ENCODE measurements at places on chromosomes 2 and 18.

DNA sequence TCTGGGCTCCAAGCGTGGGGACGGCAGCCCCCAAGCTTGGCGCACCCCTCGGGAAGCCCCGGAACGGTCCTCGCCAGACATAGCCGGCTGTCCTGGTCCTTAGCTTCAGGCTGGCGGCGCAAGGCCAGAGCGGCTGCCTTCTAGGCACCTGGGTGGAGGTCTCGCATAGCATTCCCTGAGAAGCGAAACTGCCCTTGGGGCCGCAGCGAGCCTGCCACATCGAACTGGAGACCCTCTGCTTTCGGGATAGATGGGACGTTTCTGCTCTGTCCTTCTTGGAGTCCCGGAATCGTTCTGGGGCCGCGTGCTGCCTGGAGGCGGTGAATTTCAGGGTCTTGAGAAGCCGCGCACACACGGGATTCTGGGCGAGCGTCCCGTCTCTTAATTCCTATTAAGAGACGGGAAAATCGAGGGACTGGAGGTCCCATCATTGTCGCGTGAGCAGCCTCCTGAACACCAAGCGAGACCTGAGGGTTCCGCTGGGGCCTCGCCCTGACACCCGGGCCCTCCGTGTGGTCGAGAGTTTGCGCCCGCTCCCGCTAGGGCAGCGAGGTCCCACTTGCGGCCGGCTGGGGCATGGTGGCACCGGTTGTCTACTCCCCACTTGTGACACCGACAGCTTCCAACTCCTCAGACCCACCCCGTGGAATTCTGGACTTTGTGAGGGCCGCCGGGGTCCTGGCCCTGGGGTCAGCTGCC is 9.7 kb upstream of the EN1 start:
- DNase-seq, result no peak

- DNase-seq, result no peak
Observed at GRCh38 chr2:179265082-179265510, 464 bp upstream of the SESTD1 start.

DNA sequence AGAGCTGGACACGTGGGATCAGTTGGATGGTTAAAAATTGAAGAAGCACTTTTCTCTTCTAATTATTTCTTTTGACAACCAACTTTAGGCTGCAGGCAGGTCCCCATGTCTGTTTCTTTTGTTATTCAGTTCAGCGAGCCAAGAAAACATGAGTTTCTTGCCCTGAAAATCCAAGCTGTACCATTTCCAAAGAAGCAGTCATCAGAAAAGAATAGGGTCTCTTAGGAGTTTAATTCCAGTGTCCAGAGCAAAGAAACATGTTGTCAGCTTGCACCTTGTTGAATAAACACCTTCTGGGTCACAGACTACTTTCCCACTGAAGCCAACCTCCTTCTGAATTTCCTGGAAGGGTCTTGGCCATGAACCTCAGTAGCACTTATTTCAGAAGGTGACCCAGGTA is 170.5 kb upstream of the COPS8 start:
- DNase-seq, result no peak

GRCh38 chr2:86628091-86628522 is 4.4 kb upstream of the RNF103 start:
- no peak for DNase-seq

- DNase-seq, result no peak
Observed at GRCh38 chr2:237359894-237360780, 53.8 kb downstream of the COL6A3 start.

DNA sequence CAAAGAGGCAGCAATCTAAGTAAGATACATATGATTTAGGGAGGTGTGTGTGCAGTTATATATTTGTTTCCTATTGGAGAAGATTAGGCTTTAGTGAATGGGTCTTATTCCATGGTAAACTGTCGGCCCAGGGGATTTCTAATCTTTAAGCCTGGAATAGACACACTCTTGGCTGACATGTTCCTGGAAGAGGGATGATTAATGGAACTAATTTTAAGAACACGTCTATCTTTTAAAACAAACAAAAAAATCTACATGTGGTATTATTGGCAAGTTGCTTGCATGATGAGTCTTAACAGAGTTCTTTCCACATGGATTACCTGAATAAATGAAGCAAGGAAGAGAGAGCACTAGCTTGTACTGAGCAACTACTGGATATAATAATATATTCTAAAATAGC is 114.2 kb upstream of the NT5C1B start:
- DNase-seq, result no peak

GRCh38 chr2:24018241-24018640 is 8.4 kb downstream of the MFSD2B start:
- DNase-seq, result no peak

DNA sequence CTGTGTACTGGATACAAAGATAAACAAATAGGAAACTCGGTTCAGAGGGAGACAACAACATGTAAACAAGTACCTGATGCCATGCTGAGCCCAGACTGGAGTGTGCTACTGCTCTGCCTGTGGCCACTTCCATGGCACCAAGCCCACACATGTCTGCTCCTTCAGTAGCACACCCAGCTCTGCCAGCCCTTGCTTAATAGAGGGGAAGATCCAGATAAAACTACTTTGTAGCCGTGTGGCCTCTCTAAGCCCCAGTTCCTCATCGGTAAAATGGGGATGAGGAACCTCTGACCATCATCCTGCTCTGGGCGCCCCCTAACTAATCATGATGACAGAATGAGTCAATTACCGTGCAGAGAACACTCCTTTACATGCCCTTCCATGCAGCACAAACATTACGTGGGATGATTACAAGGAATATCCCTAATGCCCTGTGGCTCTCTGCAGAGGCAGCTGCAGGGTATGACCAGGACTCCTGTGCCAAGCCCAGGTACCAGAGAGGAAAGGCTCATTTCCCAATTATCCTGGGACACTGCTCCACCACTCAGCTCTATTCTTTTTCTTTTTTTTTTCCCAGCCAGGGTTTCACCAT is 34.9 kb downstream of the DNMT3A start:
- DNase-seq, result no peak

- peak; percentile 66 for DNase-seq
Observed at GRCh38 chr2:63189026-63189425, 138.4 kb downstream of the OTX1 start.

- no peak for DNase-seq
Observed at GRCh38 chr2:195610717-195611116, 46.3 kb upstream of the SLC39A10 start.

GRCh38 chr2:219611866-219612576 is 14.4 kb downstream of the STK11IP start:
- peak; percentile 12 for DNase-seq

DNA sequence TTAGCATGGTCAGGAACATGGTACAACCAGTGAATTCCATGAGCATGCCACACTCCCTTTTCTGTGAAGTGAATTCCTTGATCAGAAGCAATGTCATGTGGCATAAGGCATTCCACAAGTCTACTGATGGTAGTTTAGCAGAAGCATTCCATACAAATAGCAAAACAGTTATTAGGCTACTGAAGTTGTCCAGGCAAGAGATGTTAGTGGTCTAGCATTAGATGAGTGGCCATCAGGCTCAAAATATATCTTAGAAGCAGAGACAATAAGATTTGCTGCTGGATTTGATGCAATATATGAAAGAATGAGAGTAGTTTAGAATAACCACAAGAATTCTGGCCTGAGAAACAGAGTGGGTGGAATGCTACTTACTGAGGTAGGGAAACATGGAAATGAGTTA is 355.3 kb upstream of the NRXN1 start:
- DNase-seq, result no peak

GRCh38 chr2:151260573-151261230 is 961 bp downstream of the RBM43 start:
- DNase-seq, result no peak

- no peak for DNase-seq
Observed at GRCh38 chr2:223887127-223887526, 49.7 kb upstream of the AP1S3 start.

- DNase-seq, result no peak
Observed at GRCh38 chr2:198347946-198348345, 543.6 kb downstream of the PLCL1 start.

GRCh38 chr2:183253441-183254130 is 129.3 kb downstream of the NUP35 start:
- DNase-seq, result no peak

GRCh38 chr2:184799379-184799778 is 201.1 kb downstream of the ZNF804A start:
- no peak for DNase-seq

DNA sequence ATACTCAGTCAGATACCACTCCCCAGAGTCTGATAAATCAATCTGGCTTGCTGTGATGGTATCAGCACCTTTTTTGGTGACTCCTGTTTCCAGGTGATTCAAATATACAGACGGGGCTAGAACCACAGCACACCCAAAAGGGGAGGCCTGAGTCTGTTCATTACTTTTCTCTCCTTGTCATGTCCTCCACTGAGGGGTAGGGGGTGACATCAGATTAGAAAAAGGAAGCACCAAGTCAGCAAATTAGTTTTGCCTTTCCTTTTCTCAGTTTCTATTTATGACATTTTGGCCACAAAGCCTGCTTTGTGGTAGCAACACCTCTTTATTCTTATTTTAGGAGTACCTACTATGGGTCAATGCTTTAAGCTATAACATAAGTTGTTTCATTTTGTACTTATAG is 127.4 kb downstream of the CCDC102B start:
- peak; percentile 34 for DNase-seq

DNA sequence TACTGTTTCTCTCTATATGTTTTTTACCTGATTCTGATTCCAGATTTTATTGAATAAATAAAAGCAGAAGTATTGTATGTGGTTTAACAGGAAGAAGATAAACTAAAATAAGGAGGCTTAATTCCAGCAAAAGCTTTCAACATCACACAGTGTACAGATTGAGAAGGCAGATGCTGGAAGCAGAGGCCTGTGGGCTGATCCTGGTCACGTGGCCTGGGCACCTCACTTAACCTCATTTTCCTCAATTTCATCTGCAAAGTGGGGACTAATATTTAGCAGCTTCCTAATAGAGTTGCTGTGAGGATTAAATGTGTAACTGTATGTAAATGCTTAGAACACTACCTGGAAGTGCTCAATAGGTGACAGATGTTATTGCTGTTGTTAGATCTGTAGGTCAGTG is 58.0 kb downstream of the CDCA7 start:
- DNase-seq, result no peak

DNA sequence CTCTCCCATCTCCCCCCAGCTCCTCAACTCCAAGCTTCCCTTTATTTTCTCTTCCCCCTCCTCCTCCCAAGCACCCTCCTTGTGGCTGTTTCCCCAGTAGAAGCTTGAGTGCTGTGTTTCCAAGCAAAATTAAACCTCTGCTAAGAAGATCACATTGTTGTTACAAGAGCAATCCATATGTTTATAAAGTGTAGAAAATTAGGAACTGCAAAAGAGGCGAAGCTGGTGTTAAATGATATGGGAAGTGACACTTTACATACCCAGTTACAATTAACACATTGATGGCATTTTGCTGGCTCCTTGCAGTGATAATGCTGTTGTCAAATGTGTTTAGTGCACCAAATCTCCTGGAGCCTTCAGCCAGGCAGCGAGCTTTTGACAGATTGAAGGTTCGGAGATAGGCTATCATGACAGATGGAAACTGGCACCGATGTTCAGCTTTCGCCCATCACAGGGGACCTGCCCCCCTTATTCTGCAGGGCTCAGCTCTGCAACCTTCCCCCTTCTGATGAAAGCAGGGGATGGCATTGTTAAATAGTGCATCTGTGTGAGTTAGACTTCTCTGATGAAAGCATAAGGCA is 259.8 kb upstream of the ATP5MC3 start:
- no peak for DNase-seq

- no peak for DNase-seq
Observed at GRCh38 chr2:234953116-234954031, 1.6 kb downstream of the SH3BP4 start.

DNA sequence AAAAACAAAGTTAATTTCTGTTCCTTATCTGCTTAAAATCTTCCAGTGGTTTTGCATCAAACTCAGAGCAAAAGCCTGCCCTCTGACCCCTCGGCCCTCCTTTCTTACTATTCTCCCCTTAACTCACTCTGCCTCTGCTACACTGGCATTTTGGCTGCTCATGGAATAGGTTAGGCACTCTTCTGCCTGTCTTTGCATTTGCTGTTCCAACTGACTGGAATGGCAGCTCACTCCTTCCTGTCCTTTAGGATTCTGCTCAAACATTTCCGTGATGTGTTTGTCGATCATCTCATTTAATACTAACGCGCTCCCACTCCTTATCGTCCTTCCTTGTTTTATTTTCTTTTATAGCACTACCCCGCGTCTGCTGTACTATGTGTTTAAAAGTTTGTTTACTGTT is 815 bp downstream of the CEBPZ start:
- peak; percentile 33 for DNase-seq

DNA sequence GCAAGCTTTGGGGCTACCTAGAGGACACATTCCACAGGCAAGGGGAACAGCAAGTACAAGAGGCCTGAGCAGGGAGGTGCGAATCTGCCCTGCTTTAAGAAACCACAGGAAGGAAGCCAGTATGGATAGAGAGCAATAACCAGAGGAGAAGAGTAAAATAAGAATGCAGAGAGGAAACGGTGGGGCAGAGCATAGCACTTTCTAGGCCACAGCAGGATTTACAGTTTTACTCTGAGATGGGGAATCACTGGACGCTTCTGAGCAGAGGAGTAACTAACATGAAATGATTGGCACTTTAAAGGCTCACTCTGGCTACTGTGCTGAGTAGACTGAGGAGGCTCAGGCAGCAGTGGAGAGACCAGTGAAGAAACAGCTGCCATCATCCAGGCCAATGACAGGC is 23.8 kb downstream of the AAK1 start:
- DNase-seq, result no peak

GRCh38 chr2:23953625-23954024 is 13.4 kb downstream of the UBXN2A start:
- no peak for DNase-seq

GRCh38 chr2:42770288-42771131 is 6.6 kb upstream of the OXER1 start:
- peak; percentile 70 for DNase-seq

- no peak for DNase-seq
Observed at GRCh38 chr2:78118037-78118436, 595.9 kb upstream of the LRRTM4 start.

- DNase-seq, result peak; percentile 11
Observed at GRCh38 chr2:218895326-218895725, 14.7 kb downstream of the WNT10A start.

DNA sequence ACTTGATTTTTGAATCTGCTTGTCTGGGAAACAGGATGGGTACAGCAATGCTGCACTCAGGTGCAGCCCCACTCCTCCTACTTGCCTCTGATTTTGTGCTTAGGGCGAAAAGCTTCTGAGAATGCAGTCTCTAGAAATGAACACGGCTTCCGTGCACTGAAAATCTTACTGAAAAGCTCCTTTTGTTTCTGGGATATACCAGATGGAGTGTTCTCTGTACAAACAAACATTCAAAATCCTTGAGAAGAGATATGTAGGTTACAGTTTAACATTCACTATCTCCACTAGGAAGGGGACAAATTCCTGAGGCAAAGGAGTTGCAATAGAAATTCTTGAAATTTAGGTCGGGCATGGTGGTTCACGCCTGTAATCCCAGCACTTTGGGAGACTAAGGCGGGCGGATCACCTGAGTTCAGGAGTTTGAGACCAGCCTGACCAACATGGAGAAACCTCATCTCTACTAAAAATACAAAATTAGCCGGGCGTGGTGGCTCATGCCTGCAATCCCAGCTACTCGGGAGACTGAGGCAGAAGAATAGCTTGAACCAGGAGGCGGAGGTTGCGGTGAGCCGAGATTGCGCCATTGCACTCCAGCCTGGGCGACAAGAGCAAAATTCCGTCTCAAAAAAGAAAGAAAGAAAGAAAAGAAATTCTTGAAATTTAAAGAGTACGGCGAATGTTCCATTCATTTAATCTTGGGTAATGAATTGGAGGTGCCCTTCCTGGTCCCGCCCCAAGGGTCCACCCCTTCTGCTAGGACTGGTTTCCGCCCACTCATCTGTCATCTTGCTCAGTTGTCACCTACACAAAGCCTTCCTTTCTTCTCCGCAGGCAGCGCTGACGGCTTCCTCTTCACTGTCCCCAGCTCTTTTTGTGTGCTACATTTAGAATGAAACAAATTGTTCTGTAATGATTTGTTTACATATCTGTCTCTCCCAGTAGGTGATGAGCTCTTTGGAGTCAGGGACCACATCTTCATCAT is 92.4 kb downstream of the SOCS6 start:
- no peak for DNase-seq

Data from NAMALWA (cell line).